ENCODE measurements at places on chromosomes 3 and 15. TPM values are rescaled to one million over a fixed set of nuclear protein-coding genes. Genes with fewer than 3 reads are reported as not detected.

Gene CPNE9
- total RNA-seq, result not detected

- no peak for DNase-seq
Measured at GRCh38 chr3:132521901-132522300, 75.2 kb upstream of the ACKR4 start.

DNA sequence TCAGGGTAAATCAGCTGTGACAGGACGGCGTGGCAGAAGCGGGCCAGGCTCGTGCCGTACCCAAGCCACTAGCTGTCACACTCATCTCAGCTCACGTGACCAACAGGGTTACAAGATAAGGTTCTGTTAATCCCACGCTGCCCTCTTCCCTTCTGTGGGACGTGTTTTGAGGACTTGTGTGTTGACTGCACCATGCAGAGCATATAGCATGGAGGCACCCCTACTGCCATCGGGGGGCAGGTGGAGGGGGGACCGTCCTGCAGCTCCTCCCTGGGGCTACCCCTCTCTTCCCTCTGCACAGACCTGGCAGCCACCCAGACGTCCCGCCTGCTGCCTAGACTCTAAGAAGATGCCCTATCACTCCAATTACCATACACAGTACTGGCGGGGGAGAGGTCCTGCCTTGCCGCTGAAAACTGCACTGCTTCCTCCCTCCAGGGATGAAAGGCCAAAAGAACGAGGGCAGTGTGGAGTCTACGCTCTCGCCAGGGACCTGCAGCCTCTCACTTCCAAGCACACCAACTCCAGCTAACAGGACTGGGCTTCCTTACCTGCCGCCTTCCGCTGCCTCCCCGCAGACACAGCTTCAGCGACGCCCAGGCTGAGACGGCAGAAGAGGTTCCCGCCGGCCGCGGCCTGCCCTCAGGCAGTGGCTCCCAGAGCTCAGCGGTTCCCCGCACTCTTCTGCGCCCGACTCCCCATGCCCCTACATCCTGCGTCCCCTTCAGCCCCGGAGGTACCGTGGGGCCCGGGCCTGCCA is at the start of gene TNK2:
TNK2 (minus strand) TSS at position 618 of the 760 bp plus-strand sequence. CDS start 19,963 bp downstream, outside the sequence.
- no peak for DNase-seq

DNA sequence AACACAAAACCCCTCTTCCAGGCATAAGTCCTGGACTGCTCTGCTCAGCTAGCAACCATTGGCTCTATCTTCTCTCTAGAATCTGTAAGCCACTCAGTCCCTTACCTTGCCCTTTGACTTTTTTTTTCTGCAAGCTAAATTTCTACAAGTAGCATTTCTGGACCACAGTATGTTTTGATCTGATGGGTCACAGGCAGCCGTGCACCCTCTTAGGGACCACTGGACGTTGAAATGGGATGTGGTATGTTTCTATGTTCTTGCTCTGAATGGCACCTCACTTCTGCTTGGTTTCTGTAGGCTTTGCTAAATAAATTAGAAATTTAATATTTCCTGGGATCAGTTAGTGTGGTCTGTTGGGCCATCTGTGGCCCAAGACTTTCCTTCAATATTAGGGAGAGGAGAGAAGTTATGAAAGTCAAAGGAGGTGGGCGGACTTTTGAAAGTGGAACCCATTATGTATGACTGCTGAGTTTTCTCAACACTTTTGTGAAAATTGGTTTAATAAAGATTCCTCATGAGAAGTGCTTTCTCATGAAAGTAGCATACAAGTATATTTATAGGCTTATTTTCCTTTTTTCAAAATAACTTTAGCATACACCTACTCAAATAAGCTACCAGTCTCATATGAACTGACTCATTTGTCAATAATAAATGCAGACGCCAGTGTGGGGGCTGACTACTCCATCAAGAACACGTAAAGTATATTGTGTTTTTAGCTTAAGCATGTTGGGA is 18.4 kb upstream of the TIPARP start:
- no peak for DNase-seq
